ENCODE measurements at places on chromosomes 3 and 15.

DNA sequence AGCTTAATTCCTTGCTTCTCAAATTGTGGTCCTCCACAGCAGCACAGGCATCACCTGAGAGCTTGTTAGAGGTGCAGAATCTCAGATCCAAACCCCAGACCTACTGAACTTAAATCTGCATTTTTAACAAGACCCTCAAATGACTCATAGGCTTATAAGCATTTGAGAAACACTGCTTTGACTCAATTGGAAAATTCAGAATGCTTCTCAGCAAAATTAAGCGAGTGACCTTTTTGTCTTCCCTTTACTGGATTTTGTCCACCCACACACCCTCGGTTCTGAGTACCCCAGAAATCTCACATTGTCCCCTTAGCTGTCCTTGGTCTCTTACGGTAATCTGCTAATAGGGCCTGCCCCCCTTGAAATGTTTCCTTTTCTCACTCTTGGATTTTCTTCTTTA lies 17.9 kb downstream of the CD80 start:
- DNase-seq = no peak

DNA sequence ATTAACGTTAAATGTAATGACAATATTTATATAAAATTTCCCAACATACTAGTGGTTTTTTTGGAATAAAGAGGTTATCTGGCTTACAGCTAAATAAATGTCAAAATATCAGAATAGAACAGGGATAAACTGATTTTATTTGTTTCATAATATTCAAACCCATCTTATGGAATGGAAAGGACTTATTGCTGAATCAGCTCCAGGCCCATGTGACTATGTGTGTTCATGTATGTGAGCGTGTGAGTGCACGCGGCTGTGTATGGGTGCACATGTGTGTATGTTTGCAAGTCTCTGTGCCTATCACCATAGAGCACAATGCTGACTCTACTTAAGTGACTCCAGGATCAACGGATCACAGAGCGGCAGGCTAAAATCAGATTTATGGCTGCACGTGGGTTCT lies 392.3 kb upstream of the GRM7 start:
- DNase-seq = no peak

DNA sequence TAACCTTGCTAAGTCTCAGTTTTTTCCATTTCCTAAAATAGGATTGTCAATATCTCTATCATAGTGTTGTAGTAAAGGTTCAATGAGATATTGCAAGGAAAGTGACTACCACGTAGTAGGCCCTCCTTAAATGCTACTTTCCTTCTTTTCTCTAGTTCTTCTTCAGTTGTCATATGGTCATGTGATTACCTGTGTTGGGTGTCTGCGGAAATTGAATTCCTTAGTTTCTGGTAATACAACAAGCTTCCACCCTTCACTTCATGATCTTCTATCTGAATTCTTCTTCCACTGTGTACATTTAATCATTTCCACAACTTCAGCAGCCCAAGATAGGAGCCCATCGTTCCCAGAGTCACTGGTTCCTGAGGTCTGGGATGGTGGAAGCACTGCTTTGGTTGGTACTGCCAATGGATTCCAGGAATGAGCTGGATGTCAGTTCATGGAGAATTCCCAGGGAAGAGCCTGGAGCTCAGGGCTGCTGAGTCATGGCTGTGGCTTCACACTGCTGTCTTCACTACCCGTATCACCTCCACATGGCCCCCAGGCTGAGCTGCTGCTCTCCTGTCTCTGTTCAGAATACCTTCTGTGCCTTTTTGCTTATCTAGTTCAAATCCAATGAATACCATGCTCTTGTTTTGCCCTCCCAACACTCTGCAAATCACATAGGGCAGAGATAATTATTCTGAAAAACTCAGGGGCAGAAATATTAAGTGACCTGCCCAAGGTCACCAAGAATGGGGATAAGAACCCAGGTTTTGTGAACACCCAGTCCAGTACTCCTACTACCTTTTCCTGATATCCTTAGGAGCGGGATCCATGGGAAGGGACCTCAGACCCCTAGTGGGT lies 98.6 kb downstream of the RPL39L start:
- DNase-seq = no peak

DNA sequence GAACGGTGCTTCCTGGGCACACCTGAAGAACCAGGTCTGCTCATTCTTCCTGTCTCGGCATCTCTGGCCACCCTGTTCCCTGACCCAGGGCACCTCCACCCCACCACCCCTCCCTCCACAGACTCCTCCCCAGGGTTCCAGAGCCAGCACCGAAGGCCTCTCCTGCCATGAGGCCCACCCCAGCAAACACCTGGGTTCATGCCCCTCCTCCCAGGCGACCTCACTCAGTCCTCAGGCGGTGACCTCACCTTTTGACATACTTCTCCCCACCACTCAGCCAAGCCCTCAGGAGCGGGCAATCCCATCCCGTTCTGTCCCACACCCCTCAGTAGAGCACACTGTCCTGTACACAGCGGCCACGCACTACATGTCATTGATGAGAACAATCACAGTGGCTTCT lies 72.3 kb downstream of the RPN1 start:
- DNase-seq = no peak

GRCh38 chr3:194521510-194522260 lies 34.9 kb upstream of the ATP13A3 start:
- DNase-seq = no peak

DNA sequence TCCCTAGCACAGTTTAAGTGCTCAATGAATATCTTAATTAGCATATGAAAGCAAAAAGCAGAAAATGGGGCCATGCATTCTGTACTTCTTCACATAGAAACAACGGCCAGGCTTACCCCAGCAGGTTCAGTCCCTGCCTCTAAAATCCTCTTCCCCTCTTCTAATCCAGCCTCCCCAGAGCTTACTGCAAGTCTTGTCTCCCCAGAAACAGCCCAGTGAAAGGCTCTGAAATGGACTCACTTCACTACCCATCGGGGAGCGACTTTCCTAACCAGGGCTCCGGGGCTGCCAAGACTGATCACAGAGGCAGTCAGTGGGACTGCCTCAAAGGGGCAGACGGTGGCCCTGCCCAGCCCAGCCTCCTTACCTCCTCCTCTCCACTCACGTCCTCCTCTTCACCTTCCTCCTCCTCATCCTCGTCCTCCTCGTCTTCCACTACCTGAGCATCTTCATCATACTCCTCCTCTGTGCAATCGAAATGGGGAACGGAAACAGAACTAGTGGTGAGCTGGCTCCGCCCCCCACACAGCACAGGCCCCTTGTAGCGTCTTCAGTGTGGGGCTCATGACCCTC lies 38.0 kb downstream of the ANP32A start:
- DNase-seq = peak; percentile 1

DNA sequence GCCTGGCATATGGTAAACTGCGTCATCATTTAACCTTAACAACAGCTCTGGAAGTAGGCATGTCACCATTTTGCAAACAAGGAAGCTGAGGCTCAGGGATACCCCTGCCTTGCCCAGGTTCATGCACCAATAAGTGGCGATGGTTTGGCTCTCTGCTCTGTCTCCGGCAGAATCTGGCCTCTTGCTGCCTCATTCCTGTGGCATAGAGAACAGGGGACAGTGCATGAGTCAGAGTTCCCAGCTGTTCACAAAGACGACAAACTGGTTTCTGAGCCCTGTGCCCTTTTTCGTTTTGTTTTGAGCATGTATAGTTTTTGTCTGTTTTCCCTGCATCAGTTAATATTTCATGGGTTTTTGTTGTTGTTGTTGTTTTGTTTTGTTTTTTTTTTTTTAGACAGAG lies 236.8 kb downstream of the OPA1 start:
- DNase-seq = no peak

GRCh38 chr15:82538961-82539690 lies 1.1 kb downstream of the RPS17 start:
- no peak for DNase-seq

GRCh38 chr3:62882676-62883200 lies 7.5 kb upstream of the CADPS start:
- DNase-seq = no peak

- peak; percentile 45 for DNase-seq
These were observed 31.7 kb upstream of the CMTM7 start for GRCh38 chr3:32359766-32360492.

- DNase-seq = no peak
These were observed 68.6 kb downstream of the ADCY5 start for GRCh38 chr3:123380261-123380660.

GRCh38 chr3:74537164-74537563 lies 77.3 kb downstream of the CNTN3 start:
- no peak for DNase-seq

DNA sequence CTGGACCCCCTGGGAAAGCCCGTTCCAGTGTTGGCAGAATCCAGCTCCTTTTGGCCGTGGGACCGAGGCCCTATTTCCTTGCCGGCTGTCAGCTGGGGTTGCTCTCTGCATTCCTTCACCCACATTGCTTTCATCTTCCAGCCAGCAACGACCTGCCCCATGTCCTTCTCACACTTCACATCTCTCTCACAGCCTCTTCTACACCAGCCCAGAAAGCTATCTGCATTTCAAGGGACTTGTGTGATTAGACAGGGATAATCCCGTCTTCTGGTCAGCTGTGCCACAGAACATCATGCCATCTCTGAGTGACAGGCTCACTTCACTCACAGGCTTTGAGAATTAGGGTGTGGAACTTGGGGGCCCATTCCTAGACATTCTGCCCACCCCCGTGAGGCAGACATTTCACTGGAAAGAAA lies 16.4 kb downstream of the EFCC1 start:
- no peak for DNase-seq

- peak; percentile 75 for DNase-seq
These were observed 89.7 kb downstream of the AQP9 start for GRCh38 chr15:58227706-58228543.

DNA sequence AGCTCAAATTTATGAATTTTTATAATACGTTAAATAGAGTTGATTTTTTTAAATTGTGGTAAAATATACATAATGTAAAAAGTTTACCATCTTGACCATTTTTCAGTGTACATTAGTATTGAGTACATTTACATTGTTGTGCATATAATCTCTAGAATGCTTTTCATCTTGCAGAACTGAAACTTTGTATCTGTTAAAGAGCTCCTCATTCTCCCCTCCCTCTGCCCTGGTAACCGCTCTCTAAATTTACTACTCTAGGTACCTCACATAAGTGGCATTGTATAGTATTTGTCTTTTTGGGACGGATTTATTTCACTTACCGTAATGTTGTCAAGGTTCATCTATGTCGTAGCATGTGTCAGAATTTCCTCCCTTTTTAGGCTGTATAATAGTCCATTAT lies 13.6 kb downstream of the TBC1D23 start:
- no peak for DNase-seq

GRCh38 chr3:33644582-33644981 lies 73.5 kb downstream of the CLASP2 start:
- DNase-seq = no peak

DNA sequence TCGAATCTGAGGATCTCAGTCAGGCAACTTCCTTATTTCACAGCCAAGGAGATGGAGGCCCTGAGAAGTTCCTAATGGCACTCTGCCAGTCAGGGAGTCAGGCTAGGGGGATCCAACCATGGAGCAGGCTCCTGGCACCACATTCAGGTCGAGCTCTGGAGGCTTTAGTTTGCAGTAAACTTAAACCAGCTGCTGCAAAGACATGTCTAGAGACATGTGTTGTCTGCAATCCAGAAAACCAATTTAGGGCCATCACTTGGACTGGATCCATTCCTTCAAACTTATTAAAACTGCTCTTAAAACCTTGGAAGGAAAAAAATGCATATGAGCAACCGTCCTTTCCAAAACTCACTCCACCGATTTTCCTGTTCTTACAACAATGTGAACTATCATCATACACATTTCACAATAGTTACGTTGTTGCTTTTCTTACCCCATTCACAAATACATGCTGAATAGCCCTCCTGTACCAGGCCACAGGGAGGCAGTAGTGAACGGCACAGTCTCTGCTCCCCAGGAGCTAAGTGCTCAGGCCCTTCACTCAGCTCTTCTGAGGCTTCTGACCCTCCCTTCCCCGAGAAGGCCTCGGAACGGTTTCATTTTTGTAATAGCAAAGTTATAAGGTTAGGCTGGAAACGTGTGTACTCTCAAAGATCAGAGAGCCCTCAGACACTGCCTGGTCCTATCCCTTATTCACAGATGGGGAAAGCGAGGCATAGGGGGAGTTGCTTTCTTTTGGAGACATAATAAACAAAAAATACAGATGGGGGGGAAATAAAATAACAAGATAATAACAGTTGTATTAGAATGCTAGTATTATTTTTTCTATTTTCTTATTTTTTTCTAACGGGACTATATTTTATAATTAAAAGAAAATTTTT lies 20.1 kb downstream of the RFT1 start:
- DNase-seq = peak; percentile 77

DNA sequence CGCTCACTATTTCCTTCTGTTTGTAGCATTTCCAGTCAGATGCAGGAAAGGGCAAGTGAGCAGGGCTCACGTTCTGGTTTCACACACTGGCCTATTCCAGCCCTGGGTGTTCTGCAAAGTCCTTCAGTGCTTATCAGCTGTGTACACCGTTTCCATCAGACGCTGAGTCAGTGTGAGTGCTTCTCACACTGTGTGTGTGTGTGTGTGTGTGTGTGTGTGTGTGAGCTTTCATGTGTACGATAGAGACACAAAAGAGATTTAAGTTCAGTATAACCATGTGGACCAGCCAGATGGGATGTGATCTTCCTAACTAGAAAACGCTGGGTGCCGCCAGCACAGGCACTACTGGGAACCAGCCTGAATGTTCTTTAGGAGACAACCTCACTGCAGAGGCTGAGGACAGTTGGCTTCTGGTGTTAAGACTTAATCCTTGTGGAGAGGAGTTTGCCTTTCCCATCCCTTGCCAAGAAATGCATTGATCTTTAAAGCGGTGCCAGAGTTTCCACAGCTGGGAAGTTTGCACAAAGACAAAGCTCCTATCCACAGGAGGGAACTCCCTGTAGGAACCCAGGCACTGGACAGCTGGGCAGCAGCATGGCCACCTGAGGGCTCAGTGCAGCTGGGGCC lies 3.9 kb upstream of the CHSY1 start:
- peak; percentile 17 for DNase-seq

DNA sequence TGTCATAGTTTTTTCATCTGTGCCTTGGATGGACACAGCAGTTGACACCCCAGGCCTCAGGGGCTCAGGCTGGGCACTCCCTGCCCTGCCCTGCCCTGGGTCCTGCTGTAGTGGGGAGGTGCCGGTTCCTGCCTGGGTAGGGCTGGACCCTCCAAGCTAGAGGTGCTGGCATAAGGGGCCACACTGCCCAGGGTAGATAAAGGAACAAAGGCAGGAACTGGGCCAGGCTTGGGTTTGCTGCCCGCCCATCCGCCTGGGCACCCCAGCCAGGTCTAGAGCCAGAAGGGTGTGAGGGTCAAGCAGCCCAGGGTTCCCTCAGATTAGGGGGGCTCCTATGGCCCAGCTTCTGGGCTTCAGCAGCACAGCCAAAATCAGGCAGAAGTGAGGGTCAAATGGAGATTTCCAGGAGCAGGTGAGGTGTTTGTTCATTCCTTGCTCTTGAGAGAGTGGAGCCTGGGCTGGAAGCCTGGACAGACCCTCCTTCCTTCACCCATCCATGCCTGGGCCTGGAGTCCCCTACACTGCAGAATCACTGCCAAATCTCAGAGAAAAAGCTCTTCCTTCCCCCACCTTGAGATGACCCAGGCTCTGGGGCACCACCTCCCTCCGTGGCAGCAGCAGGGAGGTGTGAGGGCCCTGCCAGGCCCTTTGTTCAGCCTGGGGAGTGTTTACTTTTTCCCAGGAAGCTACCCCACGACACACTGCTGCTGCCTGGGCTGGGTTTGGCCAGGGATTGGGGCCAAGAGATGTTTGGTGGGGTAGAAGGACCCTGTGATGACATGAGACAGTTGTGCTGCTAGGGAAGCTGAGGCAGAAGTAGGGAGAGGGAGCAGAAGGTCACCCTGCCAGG lies 7.1 kb downstream of the SEMA3F start:
- no peak for DNase-seq
